Umbilical cord (tissue), 2 donors: ENCODE measurements at places on chromosomes 12 and 14. TPM values are rescaled to one million over a fixed set of nuclear protein-coding genes. Genes with fewer than 3 reads are reported as not detected.
A peak's percentile ranks its signal among the peaks of the same experiment; 100 is the strongest.

- DNase-seq, result peak; percentile 77
Measured at GRCh38 chr14:65255029-65255545, 152.8 kb upstream of the MAX start.

- DNase-seq, result no peak
Measured at GRCh38 chr14:44531658-44532057, 24.6 kb upstream of the FSCB start.

GRCh38 chr12:18827913-18828312 lies 90.0 kb downstream of the CAPZA3 start:
- no peak for DNase-seq

GRCh38 chr12:99068993-99069747 lies 424.1 kb downstream of the APAF1 start:
- DNase-seq, result no peak

- DNase-seq, result no peak
Measured at GRCh38 chr12:3821441-3821840, 51.8 kb downstream of the PARP11 start.

DNA sequence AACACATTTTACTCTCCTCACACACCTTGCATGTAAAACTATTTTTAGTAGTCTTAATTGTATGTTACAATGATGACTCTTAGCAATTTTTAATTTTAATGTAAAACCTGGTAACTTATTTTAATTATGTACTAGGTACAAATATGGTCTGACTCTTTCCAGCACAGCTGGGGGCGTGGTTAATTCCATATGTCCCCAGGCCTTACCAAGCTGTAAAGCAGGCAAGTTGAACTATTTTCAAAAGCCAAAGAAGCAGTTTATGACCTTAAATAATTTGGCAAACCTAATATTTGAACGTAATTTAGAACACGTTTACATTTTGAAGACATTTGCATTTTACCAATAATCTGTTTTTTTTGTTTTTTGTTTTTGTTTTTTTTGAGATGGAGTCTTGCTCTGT lies 9.3 kb upstream of the ACOT6 start:
- no peak for DNase-seq

DNA sequence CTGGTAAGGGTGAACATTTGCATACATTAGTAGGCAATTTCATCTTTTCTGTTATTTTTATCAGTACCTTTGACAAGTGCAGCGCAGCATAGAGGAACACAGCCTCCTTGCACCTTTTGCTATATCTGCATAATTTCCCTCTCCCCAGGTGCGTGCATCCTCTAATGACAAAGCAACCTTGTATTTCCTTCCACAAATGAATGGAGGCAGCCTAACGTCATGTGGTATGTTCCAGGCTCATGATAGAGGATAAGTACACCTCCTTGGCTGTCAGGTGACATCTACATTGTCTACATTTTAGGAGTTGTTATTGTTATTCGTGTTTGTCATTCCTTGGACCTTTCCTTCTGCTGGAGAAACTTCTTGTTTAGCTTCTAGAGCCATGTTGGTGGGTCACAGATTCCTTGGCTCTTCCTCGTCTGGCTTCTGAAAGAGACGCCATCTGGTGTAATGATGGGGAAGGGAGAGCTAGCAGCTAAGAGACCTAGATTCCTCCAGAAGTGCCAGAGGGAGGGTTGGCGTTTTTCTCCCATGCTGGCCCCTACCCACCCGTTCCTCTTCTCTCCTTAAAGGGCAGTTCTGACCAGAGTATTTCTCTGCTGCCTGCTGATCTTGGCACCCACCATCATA lies 37.0 kb downstream of the EVL start:
- DNase-seq, result no peak

- peak; percentile 80 for DNase-seq
Measured at GRCh38 chr12:113185180-113186032, at the start of the genes DDX54 and RITA1. Gene DDX54, minus strand, starts transcription at chr12:113185478. Its CDS starts 27 bp downstream, at chr12:113185451. Gene RITA1, plus strand, starts transcription at chr12:113185721. Its CDS starts 1,026 bp downstream, at chr12:113186747.

DNA sequence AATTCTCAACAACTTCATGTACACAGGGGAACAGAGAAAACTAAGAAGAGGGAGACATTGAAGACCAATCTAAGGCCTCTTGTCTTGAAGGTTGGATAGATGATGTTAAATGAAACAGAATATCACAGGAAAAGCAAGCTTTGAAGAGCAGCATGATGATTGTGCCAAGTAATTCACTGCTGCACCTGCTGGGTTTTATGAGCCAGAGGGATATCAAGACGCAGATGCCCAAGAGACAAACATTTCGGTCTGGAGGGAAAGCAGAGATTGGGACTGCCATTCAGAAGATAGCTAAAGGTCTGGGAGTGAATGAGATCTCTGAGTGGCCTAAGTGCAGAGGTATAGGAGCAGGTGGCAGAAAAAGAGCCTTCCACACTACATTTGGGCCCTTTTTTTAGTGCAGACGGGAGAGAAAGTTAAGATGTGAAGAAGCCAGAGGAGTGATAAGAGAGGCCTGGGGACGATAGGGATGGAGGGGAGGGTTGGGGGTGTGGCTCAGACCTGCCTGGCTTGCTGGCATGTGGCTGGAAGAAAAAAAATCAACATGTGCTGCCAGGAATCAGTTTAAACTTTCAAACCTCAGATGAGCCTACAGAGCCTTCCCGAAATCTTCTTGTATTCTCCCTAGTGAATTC lies 200.6 kb downstream of the AEBP2 start:
- DNase-seq, result no peak

GRCh38 chr12:122858171-122858570 lies 22.9 kb downstream of the HIP1R start:
- DNase-seq, result no peak

DNA sequence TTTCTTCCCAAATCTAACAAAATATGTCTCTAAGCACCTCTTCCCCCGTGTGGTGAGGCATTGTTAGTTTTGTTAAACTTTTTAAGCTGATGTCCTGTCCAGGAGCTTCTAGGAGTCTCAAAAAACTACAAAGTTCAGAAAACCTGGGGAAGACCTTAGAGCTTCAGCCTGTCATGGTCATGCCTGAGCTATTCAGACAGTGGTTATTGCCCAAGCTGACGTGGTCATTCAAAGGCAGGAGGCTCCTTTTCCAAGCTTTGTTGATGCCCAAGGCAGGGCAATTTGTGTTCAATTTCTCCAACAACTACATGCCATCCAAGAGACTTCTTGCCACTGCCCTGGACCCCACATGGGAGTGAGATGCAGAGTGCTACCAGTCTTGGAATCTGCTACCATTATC lies 5.8 kb upstream of the LYZ start:
- DNase-seq, result no peak

DNA sequence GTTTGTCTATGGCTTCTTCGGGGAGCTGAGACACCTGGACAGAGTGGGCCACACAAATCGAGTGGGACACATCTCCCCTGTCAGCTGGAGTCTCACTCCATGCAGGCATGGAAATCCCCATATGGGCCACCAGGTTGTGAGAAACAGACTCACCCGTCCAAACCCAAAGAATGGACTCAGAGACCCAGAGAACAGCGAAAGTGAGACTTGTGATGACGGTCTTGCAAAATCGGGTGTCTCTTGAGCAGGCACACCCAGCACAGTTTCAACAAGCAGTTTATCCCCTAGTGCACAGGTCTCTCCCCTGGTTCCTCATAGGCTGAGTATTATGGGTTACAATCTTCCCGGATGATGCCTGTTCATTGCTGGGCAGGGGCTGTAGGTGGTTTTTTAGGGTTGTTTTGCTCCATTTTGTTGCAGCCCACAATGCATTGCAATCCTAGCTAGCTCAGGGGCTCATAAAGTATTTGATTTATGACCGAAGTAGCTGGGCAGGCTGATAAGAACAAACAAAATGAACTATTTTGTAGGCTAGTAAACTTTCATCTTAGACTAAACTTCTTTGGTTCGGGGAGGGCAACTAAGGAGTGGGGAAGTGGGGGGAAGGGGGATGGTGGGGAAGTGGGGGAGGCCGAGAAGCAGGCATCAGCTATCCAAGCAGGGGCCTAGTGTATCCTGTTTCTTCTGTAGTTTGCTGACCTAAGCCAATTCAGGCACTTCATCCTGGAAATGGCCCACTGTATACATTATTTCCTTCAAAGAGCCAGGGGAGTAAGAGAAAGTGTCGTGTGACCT lies 45.3 kb downstream of the IQSEC3 start:
- peak; percentile 54 for DNase-seq

- DNase-seq, result no peak
Measured at GRCh38 chr12:111435661-111436201, 30.0 kb downstream of the SH2B3 start.

- DNase-seq, result no peak
Measured at GRCh38 chr12:100767371-100767770, 27.2 kb upstream of the ANO4 start.

DNA sequence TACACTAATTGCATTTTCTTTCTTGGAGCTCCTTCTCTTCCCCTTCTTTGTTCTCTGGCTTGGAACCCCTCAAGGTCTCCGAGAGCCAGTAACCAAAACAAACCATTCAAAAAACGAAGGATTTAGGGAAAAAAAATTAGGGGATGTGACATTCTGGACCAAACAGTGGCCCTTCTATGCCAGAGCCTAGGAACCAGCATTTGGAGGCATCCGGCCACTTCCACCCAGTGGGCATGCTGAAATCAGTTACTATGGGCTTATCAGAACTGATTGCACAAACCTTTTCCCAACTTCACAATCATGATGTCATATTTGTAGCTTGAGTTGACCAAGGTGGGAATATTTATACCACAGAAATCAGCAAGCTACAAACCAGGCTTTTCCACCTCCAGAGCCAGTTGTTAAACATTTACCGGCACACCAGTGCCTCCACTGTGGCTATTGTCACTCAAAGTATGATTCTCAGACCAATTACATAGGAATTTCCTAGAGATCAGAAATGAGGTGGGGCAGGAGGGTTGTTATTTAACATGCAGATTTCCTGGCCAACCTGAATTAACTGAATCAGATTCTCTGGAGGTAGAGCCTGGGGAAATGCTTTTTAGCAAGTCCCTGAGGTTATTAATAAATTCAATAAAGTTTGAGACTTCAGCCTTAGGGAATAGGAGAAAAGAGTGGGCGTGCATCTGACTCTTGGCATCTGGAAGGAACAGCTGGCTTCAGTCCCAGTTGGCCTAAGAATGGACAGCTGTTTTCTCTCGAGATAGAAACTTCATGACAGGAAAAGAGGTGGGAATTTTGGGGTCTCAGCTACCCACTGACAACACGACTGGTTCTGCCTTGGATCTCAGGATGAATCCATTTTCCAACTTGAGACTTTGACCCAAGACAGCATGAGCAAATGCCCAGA lies 273.9 kb downstream of the ZFP36L1 start:
- DNase-seq, result peak; percentile 83

GRCh38 chr12:114026805-114027204 lies 60.7 kb upstream of the RBM19 start:
- no peak for DNase-seq

GRCh38 chr12:47935184-47935583 lies 28.2 kb upstream of the TMEM106C start:
- DNase-seq, result peak; percentile 89

- DNase-seq, result no peak
Measured at GRCh38 chr14:100911665-100912316, 8.3 kb upstream of the RTL1 start.

- no peak for DNase-seq
Measured at GRCh38 chr12:105321125-105321524, 9.4 kb upstream of the C12orf75 start.

GRCh38 chr12:24854017-24854416 lies 94.9 kb downstream of the BCAT1 start:
- no peak for DNase-seq

DNA sequence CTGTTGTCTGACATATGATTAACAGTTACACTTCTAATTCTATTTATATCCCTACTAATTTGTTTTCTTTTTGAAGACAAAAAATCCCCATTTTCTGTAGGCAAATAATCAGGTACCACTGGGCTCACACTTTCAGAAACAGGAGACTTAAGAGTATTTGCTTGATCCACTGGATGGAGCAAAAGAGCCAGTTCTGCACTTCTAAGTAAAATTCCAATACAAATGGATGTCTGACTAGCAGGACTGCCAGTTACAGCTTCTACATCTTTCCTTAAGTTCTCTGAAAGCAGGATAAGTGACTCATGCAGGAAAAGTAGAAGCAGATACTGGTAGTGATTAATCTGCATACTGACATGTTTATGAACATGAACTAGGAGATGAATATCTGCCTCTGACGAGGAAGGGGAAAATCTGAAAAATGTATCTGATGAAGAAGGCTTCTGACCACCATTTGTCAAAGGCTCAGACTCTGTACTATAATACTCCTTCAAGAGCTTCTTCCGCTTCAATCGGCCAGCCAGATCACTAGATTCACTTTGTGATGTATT lies 73.8 kb upstream of the ANKS1B start:
- DNase-seq, result peak; percentile 77

DNA sequence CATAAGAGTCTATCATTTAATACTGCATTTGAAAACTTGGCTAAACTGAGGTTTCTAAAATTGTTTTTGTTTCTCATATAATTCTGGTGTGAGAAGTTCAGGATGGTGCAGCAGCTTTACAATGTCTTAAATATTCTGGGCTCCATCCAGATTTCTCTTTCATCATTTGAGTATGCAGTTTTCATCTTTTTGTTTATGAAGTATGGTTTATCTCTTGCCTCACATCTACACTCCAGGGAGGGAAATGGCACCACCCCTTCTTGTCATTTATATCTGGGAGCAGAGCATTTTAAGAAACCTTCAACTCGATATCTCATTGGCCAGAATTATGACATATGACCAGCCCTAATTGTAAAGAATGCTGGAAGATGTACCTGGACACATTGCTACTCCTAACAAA lies 24.3 kb downstream of the GEMIN2 start:
- DNase-seq, result peak; percentile 7

OASL gene
- 1.2 TPM for total RNA-seq

HNF1A gene
- 2.2 TPM for total RNA-seq

KRT8 gene
- total RNA-seq, result 94.6 TPM

SPTB gene
- 25.0 TPM for total RNA-seq

GALC gene
- 26.0 TPM for total RNA-seq

ADGRD1 gene
- 4.1 TPM for total RNA-seq

FBRSL1 gene
- 7.5 TPM for total RNA-seq

SPIC gene
- 0.72 TPM for total RNA-seq

TAS2R42 gene
- total RNA-seq, result 2.4 TPM

MYH6 gene
- total RNA-seq, result not detected

SERPINA12 gene
- total RNA-seq, result not detected

DTX1 gene
- 2.9 TPM for total RNA-seq

DNAAF2 gene
- 13.7 TPM for total RNA-seq

HOXC9 gene
- 10.4 TPM for total RNA-seq

SLC41A2 gene
- total RNA-seq, result 17.3 TPM

VEZT gene
- total RNA-seq, result 94.4 TPM

SLC35F4 gene
- total RNA-seq, result 1.2 TPM

CD4 gene
- total RNA-seq, result 10.4 TPM

ESR2 gene
- 1.2 TPM for total RNA-seq

PIWIL1 gene
- 1.4 TPM for total RNA-seq

PLEKHH1 gene
- 3.4 TPM for total RNA-seq
